ENCODE measurements at places on chromosomes 1 and 21.

DNA sequence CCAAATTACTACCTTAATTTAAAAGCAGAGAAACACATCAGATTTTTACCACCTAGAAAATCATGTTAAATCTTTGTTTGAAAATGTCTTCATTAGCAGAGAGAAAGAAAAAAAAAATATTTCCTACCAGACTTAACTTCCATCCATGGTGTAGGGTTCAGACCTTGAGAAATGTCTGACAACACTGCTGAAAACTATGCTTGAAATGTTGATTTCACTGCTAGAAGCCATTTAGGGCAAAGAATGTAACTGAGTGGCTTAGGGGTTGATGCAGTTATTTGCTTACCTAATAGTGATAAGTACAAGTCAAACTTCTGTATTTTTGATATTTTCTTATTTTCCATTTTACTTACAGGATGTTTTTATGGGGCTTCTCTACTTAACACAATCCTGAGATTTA is 495.6 kb upstream of the NEGR1 start:
- DNase-seq: peak; percentile 4

DNA sequence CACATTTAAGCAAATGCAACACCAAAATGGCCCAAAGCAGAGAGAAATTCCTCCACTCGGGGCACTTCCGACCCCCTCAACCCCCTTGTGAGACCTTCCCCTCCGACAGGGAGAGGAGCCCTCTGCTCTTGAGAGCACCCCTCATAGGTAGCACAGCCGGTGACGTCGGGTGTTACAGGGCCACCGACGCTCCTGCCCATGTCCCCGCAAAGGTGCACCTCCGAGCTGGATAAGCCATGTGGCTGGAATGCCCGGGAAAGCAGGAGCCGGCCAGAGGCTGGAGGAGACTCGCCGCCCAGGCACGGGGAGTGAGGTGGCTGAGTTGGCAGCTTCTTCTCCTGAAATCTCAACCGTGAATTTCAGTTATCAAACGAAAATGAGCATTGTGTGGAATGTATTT is 67.1 kb upstream of the ARHGEF16 start:
- no peak for DNase-seq

GRCh38 chr21:37449302-37449937 is 82.8 kb downstream of the DYRK1A start:
- DNase-seq: no peak

GRCh38 chr1:230423261-230423660 is 2.9 kb downstream of the PGBD5 start:
- no peak for DNase-seq

- no peak for DNase-seq
Measured at GRCh38 chr1:125118147-125118993, 3933.6 kb downstream of the SRGAP2C start.

GRCh38 chr21:33924766-33925100 is 9.1 kb upstream of the ATP5PO start:
- DNase-seq: no peak

- no peak for DNase-seq
Measured at GRCh38 chr1:21160263-21160796, 16.4 kb downstream of the EIF4G3 start.

DNA sequence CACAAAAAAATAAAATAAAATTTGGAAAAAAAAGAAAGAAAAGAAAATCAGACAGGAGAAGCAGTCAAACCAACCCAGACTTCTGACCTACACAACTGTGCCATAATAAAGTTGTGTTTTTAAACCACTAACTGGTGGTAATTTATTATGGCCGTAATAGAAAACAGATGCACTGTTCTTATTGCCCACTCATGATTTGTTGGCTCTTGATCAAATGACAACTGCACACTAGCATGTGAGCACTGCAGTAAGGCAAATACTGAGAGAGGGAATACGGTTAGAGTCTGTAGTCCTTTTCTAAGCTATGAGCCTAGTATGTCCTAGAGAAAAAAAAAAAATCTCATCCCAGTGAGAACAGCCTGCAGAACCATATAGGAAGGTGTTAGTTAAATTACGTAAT is 61.2 kb upstream of the TNR start:
- DNase-seq: peak; percentile 12

DNA sequence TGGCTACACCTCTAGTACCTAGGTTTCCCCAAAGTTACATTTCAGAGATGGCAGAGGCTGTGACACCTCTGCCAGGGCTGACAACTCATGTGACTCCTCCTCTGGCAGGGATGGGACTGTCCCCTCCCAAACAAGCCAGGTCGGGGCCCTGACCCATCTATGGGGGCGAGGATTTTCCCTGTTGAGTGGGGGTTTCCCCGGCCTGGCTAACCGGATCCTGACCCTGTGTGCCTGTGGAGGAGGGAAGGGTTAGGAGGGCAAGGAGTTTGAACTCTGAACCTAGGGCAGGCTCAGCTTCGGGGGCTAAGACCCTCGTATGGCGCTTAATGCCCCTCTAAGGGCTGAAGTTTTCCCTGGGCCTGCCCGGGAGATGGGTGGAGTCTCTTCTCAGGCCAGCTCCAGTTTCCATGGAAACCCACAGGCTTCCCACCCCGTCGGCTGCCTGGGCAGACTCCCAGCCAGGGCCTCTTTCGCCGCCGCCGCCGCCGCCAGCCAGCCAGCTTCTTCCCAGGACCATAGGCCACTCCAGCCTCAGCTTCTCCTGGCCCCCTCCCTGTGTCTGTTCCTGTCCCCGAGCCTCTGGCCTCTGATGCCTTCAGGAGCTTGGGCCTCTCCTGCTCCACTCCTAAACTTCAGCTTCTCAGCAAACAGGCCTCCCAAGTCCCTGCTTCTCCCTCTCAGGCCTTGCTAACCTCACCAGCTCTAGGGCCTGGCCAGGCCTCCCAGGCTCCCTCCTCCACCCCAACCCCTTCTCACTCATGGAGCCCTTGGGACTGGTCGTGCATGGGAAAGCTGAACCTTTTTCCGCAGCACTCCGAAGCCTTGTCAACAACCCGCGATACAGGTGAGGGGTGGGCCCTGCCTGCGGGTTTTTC is at the start of gene BTBD19:
Gene BTBD19 (plus strand): TSS at position 461 of the 875 bp plus-strand sequence. CDS start 298 bp downstream, at position 759.
- peak; percentile 91 for DNase-seq

- DNase-seq: no peak
Measured at GRCh38 chr1:87942165-87942564, 613.5 kb downstream of the LMO4 start.

DNA sequence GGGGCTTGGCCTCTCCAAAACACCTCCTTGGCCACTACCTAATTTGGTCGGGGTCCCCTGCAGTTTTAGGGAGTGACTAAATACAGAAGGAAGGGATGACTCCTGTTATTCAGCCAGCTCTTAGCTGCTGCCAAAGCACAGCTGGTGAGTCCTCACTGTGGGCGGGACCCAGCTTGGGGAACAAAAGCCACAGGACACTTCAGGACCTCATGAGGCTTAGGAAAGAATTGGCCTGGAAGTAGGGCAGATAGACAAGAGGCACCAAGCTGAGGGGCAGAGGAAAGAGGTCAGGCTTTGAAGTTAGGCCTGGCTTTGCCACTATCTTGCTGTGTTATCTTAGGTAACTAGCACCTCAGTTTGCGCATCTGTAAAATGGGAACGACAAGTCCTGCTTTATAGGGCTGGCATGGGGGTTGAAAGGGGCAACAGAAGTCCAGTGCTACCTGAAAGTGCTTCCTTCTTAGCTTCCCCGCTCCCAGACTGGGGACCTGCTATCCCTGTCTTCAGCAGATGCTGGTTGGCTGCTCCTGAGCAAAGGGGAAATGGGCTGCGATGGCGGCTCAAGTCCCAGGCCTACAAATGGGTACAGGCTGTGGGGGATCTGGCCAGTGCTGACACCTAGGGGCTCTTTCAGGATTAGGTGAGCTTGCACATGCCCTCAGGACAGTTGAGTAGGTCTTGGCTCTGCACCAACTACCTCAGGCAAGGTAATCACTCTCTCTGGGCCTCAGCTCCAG is 15.7 kb downstream of the IFI6 start:
- DNase-seq: peak; percentile 65

DNA sequence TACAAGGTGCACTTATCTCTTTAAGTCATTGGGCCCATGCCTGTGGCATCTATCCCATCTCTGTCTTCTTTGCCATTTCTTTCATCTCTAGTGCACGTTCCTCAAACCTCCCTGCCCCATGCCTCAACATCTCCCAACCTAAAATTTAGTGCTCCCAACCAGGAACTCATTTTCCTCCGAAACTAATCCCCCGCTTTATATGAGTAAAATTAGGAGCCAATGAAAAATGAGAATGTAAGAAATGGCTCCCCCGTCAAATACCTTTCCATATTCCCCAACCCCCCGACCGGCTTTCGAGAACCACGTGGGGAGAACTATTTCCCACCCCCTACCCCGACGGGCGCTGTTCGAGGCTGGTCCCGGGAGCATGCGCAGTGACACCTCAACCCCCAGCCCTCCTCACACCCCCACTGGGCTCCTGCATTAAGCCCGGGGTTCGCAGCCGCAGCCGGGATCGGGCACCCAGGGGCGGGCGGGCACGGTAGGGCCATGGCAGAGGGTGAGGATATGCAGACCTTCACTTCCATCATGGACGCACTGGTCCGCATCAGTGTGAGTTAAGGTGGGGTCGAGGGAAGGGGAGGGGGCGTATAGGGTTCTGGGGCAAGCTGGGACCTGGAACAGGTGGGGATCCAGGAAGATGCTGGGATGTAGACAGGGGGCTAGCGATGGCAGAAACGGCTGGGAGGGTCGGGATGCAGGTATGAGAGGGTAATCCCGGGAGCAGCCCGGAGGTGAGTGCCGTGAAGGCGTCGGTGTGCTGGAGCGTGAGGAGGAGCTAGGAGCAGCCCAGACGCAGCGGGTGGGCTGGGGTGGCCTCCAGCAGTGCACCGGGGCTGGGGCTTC is at the start of gene TRIM46:
Gene TRIM46 (plus strand): TSS at position 372 of the 846 bp plus-strand sequence. CDS start 118 bp downstream, at position 490.
- DNase-seq: peak; percentile 72

- DNase-seq: no peak
Measured at GRCh38 chr1:175749075-175749474, 5.7 kb upstream of the TNR start.

- peak; percentile 53 for DNase-seq
Measured at GRCh38 chr1:61138921-61139774, 56.8 kb downstream of the NFIA start.

DNA sequence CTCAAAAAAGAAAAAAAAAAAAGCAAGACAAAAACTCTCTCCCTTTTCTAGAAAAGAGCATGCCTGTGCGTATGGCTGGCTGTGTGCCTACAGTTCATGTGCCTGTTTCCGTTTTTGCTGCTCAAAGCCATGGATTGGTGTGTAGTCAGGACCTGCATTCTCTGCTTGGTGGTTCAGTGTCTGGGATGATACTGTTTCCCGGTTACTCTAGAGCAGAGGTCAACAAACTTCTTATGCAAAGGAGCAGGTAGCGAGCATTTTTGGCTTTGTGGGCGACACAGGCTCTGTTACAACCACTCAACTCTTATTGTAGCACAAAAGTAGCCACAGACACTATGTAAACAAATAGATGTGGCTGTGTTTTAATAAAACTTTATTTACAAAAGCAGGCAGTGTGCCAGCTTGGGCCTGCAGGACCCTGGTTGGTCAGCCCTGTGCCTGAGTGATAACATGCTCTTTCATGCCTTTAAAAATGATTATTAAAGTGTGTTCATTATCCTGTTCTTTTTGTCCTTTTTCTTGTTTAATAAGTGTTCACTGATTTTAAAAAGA is 524.2 kb downstream of the KIF26B start:
- DNase-seq: no peak

DNA sequence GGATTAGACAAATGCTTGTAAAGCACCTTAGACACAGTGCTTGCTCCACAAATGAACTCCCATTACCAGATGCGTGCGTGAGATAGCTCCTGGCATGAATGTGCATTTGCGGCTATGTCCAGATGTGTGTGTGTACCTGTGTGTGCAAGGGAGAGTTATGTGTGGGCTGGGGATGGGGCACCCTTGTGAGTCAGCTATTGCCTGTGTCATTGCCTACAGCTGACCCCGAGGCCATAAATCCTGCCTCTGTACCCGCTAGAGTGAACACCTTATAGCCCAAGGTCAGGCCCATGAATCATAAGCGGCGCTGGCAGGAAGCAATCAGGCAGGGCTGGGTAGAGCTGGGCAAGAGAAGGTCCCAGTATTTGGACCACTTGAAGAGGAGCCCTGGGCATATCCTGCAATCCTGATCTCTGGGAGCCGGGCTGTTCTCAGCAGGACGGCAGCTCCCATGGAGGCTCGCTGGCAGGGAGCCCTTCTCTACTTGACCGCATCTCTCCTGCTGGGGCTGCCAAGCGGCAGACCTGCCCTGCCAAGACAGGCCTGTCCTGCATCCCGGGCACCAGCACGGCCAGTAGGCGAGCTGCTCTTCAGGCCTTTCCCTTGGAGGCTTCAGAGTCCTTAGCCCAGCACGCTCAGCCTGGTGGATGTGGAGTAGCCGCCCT is 86.4 kb downstream of the TMEM53 start:
- no peak for DNase-seq

DNA sequence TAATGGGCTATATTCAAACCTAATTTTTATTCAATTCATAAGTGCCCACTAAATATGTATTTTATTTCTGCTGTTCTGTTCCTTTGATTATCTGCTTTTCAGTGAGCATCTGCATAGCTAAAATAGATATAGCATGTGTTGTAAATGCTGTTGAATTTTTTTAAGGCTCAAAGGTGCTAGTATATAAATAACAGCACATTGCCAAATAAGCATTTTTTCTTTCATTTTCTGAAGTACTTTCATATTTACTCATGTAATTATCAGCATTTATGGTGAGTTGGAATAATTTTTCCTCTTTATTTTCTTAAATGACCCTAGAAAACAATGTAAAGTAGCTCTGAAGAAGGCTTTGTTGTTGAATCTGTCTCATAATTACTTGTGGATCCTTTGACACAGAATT is 69.6 kb upstream of the B3GALT2 start:
- DNase-seq: no peak

DNA sequence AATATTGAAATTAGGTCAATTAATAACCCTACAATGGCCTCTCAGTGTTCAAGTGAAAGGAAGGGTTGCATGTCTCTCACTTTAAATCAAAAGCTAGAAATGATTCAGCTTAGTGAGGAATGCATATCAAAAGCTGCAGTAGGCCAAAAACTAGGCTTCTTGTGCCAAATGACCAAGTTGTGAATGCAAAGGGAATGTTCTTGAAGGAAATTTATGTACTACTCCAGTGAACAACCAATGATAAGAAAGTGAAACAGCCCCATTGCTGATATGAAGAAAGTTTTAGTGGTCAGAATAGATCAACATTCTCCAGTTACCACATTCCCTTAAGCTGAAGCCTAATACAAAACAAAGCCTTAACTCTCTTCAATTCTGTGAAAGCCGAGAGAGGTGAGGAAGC is 10.0 kb downstream of the MAEL start:
- DNase-seq: no peak

- DNase-seq: no peak
Measured at GRCh38 chr1:167499106-167499505, 19.2 kb downstream of the CD247 start.

DNA sequence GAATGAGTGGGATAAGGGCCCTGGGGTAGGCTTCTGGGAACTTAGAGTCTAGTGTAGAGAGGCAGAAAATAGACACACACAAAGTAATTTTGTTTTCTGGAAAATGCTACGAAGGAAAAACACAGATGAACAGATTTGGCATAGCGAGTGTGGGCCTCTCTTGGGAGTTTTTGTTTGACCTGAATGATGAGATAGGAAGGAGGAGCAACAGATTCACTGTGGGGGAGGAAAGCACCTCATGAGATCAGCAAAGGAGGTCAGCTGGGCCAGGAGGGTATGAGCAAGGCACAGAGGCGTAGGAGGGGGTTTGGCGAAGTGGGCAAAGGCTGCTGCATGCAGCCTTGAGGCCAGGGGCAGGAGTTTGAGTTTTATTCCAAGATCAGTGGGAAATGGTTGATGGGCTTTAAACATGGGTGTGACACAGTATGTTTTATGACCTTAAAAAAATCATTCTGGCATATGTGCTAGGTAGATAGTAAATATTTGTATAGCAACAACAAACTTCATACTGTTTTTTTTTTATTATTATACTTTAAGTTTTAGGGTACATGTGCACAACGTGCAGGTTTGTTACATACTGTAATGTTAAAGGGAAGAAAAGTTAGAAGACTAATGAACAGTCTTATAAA is 57.9 kb downstream of the FGGY start:
- DNase-seq: no peak
